Thoracic aorta (tissue), 2 donors: ENCODE measurements at places on chromosomes 3 and 15.

- DNase-seq: no peak
Measured at GRCh38 chr3:122969585-122970469, 57.7 kb downstream of the SEMA5B start.

- no peak for DNase-seq
Measured at GRCh38 chr15:70533931-70534742, 229.2 kb downstream of the UACA start.

DNA sequence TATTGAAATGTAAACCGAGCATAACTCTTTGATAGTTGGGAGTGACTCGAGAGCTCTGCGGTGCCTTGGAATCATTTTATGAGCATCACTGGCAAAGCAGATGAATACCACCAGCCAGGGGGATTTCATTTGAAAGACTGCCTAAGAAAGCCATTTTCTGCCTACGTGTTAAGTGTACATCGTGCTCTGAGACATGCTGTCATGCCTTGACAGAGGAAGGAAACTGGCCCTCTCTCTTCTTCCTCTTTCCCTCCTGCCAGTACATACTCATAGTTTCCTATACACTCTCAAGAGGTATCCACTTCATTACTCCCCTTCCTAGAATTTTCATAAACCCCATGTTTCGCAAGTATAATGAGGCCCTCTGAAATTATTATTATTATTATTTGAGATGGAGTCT is 8.8 kb downstream of the BCL2A1 start:
- DNase-seq: no peak

- no peak for DNase-seq
Measured at GRCh38 chr15:96046620-96047240, 283.8 kb upstream of the NR2F2 start.

DNA sequence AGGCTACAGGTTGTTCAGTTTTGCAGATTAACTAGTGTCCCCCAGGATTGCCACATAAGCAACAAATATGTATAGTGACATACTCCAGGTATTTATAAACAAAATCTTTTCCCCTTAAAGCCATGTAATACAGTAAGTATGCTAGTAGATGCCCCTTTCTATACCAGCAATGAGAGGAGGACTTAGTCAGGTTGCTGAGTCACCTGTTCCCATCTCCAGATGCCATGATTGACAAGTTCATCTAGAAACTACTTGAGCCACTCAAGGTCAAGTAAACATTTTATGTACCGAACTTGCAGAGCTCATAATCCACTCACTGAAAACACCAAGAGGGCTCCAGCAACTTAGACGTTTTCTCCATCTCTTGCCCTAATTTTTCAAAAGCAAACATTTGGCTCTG is 18.2 kb downstream of the SLC9A9 start:
- no peak for DNase-seq
